HFF-Myc (cell line): ENCODE measurements at places on chromosomes 4 and X.

GRCh38 chr4:79467246-79467932 is 59.4 kb upstream of the GK2 start:
- DNase-seq = no peak

- DNase-seq = no peak
These were observed 53.7 kb downstream of the NAA11 start for GRCh38 chr4:79272126-79272525.

DNA sequence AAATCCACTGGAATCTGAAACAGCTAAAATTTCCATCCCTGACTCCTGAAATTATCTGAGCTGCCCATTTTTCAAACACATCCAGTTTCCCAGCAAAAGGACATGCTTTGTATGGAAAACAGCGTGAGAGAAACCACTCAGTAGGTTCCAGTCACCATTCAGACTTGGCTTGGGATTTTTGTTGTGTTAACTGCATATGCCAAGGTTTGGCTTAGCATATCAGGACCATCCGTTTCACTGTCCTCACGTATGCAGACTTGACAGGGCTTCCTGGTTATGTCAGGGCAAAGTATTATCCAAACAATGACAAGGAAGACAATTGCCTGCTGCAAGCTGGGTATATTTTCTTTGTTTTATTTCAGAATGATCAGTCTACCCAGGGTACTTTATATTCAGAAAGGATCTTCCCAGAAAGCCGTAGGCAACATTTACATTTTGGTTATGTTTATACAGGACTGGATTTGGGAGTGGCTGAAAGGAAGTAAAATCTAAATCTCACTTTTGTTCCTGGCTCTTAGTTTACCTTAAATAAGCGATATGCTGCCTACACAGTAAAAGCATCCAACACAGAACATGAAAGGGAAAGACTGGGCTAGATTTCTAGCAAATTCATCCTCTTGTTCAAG is 41.3 kb upstream of the CCKAR start:
- DNase-seq = no peak

DNA sequence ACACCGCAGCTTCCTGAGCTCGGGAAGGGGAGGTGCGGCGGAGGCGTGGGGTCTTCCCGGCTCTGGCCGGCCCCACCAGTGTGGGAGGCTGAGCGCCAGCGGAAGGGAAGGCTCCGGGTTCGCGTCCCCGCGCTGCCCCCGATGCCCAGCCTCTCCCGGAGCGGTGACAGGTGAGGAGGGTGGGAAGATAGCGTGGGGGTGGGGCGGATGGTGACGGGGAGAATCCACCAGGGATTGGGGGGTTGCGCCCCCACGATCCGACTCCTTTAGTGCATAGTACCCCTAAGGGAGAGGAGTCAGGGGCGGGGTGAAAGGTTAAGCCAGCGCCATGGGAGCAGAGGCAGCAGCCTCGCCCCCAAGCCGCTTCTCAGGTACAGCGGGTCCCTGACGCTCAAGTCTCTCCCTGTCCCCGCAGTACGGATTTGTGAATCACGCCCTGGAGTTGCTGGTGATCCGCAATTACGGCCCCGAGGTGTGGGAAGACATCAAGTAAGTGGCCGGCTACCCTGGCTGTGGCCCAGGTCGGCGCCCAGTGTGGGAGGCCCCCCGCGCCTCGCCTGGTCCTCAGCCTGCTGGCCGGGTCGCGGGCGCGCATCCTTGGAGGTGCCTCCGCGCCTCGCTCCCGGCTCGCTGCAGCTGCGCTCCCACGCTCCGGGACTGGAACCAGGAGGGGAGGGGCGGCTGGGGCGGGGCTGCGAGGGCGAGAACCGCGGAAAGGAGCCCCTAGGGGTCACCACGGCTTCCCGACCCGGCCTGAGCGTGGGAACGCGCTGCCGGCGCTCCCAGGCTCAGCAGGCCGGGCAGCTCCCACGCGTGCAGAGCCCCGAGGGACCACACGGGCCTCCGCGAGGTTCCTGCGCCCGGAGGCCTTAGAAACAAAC is 791 bp downstream of the GUCY1B1 start:
- no peak for DNase-seq

- no peak for DNase-seq
These were observed 3.1 kb upstream of the HS6ST2 start for GRCh38 chrX:132961511-132961910.

DNA sequence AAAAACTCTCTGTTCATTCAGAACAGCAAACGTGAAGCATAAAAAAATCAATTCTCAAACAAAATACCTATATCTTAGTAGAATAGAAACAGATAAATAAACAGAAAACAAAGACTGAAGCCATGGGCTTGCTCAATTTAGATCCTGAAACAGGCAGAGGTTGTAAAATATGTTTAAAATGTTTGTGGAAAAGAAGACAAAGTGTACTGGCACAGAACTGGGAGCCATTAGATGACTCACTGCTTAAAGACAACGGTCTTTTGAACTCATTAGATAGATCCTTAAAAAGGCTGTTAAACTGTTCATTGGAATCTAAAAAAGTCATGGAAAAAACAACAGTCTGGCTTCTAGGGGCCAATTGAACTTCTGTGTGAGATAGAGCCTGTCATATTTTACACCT is 247.0 kb upstream of the NDST4 start:
- no peak for DNase-seq

DNA sequence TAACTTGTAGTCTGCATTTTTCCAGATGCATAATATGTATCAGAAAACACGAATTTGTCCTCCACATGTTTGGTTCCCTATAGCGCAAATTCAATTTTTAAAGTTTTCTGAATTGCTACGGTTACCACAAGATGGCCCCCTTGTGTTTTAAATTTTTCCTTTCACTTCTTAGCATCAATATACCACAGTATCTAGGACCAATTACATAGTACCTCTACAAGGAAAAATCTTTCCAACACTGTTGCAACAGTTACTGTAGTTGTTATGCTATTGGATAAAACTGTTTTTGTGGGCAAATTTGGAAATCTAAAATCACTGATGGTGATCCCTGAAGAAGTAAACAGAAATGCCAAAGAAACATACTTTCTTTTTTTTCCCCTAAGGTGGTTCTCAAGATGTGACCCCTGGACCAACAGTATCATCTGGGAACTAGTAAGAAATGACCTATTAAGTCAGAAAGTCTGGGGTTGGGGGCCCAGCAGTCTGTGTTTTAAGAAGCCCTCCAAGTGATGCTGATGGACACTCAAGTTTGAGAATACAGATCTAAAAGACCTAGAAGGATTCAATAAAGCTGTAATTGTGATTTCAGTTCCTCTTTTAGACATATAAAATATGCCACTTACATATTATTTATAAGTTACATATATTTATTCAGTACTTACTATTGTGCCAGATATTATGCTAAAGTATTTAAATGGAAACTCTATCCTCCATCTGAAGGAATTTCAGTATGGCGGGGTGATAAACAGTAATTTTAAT is 3.1 kb downstream of the ZGRF1 start:
- no peak for DNase-seq

GRCh38 chrX:13747836-13748235 is 13.3 kb downstream of the OFD1 start:
- peak; percentile 11 for DNase-seq

GRCh38 chrX:18348047-18348446 is 6.4 kb downstream of the SCML2 start:
- no peak for DNase-seq

DNA sequence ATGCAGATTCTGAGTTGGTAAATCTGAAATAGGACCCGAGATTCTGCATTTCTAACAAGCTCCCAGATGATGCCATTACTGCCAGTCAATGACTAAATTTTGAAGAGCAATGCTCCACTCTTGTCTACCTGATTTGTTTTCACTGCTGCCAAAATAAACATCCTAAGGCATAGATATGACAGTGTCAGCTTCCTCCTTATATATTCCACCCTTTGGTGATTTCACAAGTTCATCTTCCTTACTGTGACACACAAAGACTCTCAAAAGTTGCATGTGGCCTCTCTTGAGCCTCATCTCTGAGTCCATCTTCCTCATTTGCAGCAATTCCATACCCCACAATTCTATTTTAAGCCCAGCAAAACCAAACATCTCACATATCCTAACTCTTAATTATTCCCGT is 110.9 kb downstream of the FBXW7 start:
- DNase-seq = no peak

GRCh38 chrX:69226459-69227158 is 61.4 kb upstream of the PJA1 start:
- no peak for DNase-seq

- DNase-seq = no peak
These were observed 499 bp downstream of the CYP2U1 start for GRCh38 chr4:107931775-107932321.

DNA sequence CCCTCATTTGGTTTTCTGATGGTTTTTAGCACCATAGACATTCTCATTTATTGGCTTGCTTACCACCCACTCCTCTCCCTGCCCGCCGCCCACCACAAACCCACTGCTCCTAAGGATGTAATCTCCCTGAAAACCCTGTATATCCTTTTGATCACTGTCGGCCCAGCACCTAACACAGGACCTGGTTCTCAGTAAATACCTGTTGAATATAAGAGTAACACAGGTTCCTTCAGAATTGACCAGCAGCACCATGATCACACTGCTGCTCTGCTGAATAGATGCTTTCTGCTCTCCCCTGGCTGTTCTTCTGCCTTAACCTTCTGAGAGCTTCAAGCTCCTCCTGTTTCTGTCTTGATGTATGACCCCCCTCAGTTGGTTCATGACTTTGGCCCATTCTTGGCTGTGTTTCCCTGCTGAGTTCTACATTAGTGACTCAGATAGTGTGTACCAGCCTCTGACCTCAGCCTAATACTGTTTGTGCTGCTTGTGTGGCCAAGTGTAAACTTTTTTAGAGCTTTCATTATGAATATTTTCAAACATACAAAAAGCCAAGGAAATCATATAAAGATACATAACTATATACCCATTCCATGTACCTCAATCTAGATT is 265.3 kb downstream of the FRMPD4 start:
- no peak for DNase-seq

- DNase-seq = no peak
These were observed 5.3 kb downstream of the DIAPH2 start for GRCh38 chrX:96689991-96690390.

GRCh38 chr4:123298261-123298660 is 98.3 kb upstream of the SPRY1 start:
- no peak for DNase-seq

GRCh38 chr4:41215155-41215554 is 813 bp upstream of the APBB2 start:
- no peak for DNase-seq

DNA sequence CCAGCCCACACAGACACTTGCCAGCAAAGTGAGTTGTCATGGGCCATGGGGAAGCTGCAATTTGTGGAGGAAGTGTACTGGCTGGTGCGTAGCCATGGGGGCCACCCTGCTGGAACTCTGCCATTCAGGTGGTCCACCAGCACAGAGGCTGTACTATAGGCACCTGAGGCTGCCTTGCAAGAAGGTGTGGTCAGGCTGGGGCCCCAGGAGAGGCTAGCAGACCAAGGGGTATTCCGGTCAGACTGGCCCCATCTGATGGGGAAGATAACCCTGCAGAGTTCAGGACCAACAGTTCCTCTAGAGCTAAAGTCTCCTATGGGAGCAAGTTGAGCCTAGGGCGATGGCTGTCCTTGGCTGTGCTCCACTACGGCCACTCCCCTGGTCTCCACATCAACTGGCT is 136.1 kb downstream of the DCAF12L2 start:
- no peak for DNase-seq

GRCh38 chr4:26001816-26002215 is 87.8 kb downstream of the SMIM20 start:
- DNase-seq = no peak

DNA sequence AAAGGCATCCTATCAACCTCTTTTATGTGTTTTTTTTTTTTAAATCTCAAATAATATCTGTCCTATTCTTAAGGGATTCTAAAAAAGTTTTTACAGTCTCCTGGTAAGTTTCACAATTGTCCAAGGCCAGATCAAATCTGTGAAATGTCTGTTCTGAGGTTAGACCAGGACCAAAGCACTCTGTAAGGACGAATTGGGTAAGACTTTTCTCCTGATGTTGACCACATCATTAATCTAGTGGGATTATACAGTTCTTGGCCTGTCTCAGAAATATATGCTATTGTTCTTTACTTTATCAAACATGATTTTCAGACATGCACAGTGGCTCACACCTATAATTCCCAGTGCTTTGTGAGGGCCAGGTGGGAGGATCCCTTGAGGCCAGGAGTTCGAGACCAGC is 45.8 kb upstream of the TMEM131L start:
- DNase-seq = no peak

- no peak for DNase-seq
These were observed 22.0 kb downstream of the TNMD start for GRCh38 chrX:100606753-100607152.

GRCh38 chrX:104502460-104502859 is 63.5 kb upstream of the IL1RAPL2 start:
- no peak for DNase-seq

GRCh38 chrX:39773150-39773549 is 324.6 kb downstream of the BCOR start:
- DNase-seq = no peak

- DNase-seq = no peak
These were observed 14.9 kb downstream of the ABCG2 start for GRCh38 chr4:88143504-88143903.

DNA sequence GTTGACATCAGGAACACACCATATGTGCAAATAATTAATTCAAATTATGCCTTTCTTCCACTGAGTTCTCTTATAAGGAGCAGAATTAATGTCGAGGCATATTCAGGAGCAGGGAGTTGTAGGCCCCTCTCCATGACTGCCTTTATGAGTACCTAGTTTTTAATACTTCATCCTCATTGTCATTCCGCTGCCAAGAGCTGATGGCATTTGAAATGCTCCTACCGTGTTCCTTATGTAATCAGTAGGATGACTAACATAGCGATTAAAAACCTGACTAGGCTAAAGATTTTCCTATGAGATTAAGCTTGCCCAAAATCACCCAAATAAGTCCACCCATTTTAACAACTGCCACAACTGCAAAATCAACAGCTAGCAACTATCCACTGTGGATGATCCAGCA is 220.6 kb downstream of the DHX15 start:
- no peak for DNase-seq

DNA sequence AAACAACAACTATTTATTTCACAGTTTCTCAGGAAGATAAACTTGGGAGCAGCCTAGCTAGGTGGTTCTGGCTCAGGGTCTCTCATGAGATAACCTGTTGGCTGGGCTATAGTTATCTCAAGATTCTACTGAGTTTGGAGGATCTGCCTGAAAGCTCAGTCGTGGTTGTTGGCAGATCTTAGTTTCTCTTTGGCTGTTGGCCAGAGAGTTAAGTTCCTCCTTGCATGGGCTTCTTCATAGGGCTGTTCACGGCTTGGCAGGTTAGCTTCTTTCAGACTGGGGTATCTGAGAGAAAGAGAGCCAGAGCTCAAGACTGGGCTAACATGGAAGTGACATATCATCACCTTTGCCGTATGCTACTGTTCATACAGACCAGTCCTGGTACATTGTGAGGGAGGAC is 28.7 kb downstream of the SEC24B start:
- DNase-seq = no peak
